ENCODE measurements at places on chromosomes 6 and 20.

GRCh38 chr6:13761361-13762036 lies 49.9 kb upstream of the RANBP9 start:
- DNase-seq = no peak

DNA sequence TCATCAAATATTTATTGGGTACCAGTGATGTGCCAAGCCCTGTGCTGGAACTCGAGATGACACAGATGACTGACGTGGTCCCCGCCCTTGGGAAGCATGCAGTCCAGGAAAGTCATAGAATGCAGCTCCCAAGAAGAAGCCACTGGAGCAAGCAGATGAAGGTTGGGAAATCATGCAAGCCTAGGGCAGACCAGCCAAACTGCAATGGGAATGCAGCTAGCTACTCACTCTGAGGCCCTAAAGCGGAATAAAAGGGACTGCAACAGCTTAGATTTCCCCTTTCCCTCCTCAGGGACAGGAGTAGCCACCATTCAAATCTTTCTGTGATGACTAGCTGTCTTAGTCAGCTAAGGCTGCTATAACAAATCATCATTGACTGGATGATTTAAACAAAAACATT lies 152.2 kb downstream of the MAFB start:
- DNase-seq = no peak

GRCh38 chr20:21493049-21493448 lies 20.8 kb downstream of the NKX2-2 start:
- DNase-seq = no peak

DNA sequence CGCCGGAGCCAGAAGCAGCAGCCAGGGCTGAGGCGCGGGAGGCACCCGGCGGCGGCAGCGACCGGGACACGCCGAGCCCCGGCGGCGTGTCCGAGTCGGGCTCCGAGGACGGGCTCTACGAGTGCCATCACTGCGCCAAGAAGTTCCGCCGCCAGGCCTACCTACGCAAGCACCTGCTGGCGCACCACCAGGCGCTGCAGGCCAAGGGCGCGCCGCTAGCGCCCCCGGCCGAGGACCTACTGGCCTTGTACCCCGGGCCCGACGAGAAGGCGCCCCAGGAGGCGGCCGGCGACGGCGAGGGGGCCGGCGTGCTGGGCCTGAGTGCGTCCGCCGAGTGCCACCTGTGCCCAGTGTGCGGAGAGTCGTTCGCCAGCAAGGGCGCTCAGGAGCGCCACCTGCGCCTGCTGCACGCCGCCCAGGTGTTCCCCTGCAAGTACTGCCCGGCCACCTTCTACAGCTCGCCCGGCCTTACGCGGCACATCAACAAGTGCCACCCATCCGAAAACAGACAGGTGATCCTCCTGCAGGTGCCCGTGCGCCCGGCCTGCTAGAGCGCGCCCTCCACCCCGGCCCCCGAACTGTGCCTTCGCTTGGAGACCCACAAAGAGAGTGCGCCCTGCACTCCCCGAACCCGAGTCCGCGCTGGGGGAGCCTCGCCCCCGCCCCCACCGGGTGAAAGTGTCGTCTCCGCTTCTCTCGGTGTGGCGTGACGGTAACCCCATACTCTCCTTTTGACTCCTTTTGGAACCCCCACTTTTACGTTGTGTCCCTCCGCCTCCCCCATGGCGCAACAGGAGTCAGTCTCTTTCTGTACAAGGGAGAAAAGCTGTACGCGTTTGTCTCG lies 1.6 kb downstream of the INSM1 start:
- DNase-seq = no peak

GRCh38 chr20:58099291-58099935 lies 129.0 kb downstream of the ANKRD60 start:
- no peak for DNase-seq

DNA sequence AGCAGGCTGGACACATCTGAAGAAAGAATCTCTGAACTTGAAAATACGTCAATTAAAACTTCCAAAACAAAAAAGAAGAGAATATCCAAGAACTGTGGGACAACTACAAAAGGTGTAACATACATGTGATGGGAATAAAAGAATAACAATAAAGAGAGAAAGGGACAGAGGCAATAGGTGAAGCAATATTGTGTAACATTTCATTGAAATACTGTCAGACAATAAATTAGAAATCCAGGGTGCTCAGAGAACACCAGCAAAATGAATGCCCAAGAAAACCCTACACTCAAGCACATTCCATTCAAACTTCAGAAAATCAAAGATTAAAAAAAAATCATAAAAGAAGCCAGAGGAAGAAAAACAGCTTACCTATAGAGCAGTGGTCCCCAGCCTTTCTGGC lies 33.6 kb upstream of the ASF1A start:
- no peak for DNase-seq

GRCh38 chr6:1662534-1662933 lies 52.8 kb downstream of the FOXC1 start:
- no peak for DNase-seq

DNA sequence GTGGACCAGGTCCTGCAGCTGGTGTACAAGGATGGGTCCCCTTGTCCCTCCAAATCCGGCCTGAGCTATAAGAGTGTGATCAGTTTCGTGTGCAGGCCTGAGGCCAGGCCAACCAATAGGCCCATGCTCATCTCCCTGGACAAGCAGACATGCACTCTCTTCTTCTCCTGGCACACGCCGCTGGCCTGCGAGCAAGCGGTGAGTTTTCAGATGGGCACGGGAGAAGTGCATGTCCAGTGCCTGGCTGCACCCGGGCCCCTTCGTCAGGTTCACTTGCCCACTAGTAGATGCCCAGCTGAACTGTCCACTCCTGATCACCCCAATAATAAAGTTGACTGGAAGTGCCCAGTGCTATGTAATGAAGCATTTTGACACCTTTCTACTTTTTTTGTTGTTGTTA lies 48.3 kb upstream of the SLC22A1 start:
- no peak for DNase-seq

DNA sequence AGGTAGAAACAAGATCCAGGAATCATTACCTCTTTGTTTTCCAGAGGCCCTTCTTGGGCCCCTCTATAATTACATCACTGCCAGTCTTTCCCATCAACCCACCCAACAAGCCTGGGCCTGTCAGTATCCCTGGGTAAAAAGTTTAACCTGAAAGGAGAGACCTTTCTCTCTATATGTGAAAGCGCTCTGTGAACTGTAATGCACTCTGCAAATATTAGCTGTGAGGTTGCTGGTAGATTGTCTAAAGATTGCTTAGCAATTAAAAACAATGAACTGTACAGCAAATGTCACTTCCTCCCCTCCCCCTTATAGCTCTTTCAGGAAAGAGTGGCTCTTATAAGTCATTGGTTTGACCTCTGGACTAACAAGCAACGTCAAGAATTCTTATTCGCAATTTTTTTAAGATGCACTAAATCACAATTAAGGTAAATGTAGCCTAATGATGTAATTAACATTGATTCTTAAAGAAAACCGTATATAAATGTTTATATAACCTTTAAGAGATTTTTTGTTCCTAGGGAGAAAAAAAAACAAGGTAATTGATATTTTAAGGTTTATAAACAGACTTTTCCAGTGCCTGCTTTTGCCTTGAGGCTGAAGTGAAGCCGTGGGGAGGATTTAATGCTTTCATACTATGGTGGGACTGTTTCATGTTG lies 18.4 kb downstream of the ECT2L start:
- no peak for DNase-seq

GRCh38 chr6:15569035-15569995 lies 93.5 kb downstream of the DTNBP1 start:
- no peak for DNase-seq

GRCh38 chr6:163943607-163944385 lies 529.3 kb downstream of the QKI start:
- no peak for DNase-seq

GRCh38 chr6:72863131-72863530 lies 241.3 kb downstream of the KCNQ5 start:
- DNase-seq = no peak

DNA sequence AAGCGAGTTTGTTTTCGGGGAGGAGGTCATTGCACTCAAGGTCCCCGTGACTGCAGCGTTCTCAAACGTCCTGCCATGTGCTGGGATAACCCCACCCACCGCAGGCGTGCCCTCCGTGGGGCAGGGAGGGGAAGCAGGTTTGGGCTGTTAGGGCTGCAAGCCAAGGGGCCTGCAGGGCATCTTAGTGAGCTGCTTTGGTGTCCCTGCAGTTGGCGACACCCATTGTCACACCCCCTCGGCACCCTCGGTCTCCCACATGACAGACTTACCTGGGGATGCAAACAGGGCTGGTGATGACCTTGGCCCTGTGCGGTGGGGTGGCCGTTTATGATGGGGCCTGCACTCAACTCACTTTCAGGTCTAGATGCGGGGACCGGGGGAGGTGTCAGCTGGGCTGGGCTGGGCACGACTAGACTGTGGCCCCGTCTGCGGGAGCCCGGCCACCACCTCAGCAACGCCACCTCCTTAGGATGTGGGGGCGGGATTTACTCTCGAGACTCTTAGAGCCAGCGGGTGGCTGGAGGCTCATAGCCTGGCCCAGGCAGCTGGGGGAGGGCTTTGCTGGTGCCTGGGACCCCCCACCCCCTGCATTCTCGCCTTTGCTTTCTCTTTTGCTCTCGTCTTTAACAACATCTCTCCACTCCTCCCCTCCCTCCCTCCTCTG lies 6.5 kb upstream of the GATA5 start:
- DNase-seq = peak; percentile 66

- DNase-seq = no peak
These were observed 780.0 kb downstream of the BCKDHB start for GRCh38 chr6:80886475-80886874.

GRCh38 chr20:25632940-25633790 lies 9.4 kb upstream of the NANP start:
- no peak for DNase-seq

- DNase-seq = no peak
These were observed 233.6 kb upstream of the MAP3K7 start for GRCh38 chr6:90820436-90820835.

DNA sequence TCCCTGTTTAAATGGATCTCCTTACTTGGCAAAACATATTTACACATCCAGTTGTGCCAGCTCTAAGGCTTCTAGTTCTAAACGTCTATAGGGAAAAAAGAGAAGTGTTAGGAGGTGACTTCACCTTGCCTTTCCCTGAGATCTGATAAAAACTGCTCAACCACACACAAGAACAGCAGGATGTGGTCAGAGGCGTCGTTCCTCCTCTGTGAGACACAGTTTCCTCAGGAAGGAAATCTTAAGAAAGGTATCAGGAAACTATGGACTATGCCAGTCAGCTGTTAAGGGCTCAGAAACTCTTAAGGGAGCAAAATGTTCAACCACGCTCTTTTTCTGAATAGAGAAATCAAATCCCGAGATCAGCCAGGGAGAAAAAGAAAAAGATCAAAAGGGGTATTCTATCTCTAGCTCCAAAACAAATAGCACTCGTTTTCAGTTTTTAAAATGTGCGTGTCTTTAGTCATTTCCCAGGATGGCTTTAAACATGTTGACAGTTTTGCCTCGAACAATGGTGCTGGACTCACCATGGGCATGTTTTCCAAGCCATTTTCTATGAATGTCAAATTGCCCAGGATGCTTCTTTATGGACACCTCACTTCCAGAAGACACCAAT lies 154.5 kb downstream of the HACE1 start:
- no peak for DNase-seq

GRCh38 chr6:85677234-85677956 lies 34.7 kb upstream of the SYNCRIP start:
- DNase-seq = no peak

Data from ureter (tissue), 1 donor.